ENCODE measurements at places on chromosomes 11 and 22. TPM values are rescaled to one million over a fixed set of nuclear protein-coding genes. Genes with fewer than 3 reads are reported as not detected.

SLC22A8 gene
- total RNA-seq = 8.5 TPM

IGLL5 gene
- not detected for total RNA-seq

AP1B1 gene
- total RNA-seq = 50.9 TPM

RHBDD3 gene
- total RNA-seq = 35.5 TPM

FAT3 gene
- total RNA-seq = 83.2 TPM

FGF4 gene
- total RNA-seq = not detected

CDC42BPG gene
- 2.4 TPM for total RNA-seq

Data from camera-type eye (tissue), 1 donor.